Urinary bladder (tissue), 4 donors: ENCODE measurements at places on chromosomes 4 and X.

DNA sequence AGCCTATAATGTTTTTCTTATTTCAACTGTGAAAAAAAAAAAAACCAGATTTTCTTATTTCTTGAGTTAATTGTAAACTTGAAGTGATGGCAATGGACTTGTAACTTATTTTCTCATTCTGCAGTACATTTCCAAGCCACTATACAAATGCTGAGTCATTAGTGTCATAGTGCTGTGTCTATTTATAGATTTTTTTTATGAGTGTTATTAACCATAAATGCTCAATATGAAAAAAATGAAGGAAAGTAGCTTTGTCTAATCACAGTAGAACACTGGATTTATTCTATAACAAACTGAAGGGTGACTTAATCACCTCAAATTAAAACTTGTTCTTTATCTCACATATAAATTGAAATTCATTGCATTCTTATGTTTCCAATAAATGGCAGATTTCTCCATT is 718.6 kb downstream of the CCSER1 start:
- no peak for DNase-seq

DNA sequence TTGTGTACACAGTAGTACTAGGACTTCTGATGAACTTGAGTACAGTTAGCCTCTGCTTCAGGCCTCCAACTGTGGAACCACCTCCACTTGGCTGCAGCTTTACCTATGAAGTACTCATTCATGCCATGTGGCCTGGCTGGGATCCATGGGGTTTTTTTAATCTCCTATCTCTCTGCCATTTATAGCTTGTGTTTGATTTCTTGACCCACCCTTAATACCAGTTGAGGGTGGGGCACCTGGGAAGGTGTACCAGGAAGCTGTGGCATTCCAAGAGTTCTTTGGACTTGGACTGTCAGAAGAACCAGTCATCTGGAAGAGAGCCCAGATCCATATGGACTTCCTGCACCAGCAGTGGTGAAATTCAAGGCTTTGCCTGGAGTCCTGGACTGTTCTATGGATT is 230.1 kb downstream of the SHROOM3 start:
- DNase-seq: no peak

DNA sequence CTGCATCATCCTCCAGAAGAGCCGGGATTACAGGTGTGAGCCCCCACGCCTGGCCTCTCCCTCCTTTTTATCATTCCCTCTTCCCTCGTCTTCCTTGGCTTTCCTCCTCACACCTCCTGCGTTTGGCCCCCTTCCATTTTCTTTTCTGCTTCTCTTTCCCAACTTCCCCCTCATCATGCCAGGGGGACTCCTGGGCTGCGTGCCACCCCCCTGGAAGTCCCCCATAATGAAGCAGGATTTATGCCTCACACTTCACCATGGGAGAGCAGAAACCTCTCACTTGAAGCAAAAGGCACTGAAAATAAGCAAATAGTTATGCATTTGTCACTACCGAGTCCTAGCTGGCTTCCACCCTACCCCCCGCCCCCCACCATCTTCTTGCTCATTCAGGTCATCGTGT is 7.9 kb downstream of the TKTL1 start:
- DNase-seq: no peak

DNA sequence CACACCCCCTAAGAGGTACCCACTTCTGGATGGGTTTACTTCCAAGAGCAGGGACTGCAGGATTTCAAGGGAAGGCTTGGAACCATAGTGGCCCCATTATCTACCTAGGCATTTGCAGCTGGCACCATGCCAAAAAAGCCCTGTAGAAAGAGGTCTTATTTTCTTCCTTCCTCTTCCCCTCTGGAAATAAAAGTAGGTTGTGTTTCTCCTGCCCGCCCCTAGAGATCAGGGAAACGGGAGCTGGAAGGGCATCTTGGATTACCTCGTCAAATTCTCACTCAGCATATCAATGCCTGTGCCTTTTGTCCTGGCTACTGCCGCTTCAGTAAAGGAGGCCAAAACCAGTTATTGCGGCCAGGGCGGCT is 1.6 kb downstream of the SCD5 start:
- no peak for DNase-seq

- DNase-seq: no peak
Observed at GRCh38 chr4:100269446-100269845, 79.2 kb upstream of the DDIT4L start.

- no peak for DNase-seq
Observed at GRCh38 chrX:19791562-19791961, 95.8 kb downstream of the SH3KBP1 start.

- DNase-seq: no peak
Observed at GRCh38 chrX:109635146-109635545, 10.2 kb upstream of the KCNE5 start.

GRCh38 chrX:5399403-5399802 is 829.3 kb downstream of the NLGN4X start:
- no peak for DNase-seq

GRCh38 chrX:43559644-43560043 is 96.5 kb upstream of the MAOA start:
- no peak for DNase-seq

DNA sequence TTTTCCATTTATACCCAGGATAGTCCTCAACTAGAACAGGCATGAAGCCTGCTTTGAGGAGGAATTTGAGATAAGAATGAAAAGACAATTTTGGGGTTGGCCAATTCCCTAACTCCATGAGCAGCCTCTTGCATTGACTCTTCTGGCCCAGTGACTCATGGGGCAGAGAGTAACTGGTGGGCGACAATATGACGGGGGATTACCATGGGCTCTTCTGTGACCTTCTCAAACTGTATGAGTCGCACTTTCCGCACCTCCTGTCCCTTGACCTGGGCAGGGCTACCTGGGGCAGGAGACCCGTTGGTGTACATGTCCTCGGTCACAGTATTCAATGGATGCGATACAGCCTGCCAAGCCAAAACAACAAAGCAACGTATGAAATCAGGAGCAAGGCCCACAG is 13.3 kb downstream of the MPP1 start:
- no peak for DNase-seq

DNA sequence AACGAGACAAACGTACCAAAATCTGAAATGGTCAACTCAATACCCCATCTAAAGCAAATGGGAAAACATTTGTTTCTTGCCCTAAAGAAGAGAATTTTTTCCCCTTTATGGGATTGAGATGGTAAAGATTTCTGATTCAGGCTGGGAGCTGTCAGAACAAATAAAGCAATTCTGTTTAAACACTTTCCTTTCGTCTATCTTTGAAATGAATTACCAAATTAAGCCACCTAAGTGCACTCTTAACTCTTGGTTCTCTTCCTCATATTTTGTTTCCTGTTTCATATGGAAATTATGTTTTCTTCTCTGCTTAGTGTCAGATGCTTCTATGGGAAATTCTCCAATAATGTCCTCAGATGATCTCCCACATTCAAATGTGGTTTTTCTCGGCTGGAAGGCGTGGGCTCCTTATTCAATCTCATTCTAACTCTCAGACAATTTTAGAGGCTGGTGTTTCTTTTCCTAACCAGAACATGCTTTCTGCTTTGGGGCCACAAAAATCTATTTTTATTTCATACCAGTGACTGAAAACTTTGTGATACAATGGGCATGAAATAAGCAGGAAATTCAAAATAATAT is 50.3 kb upstream of the HPF1 start:
- DNase-seq: no peak

GRCh38 chrX:48649102-48649501 is 34.5 kb upstream of the WAS start:
- no peak for DNase-seq

- no peak for DNase-seq
Observed at GRCh38 chr4:162797108-162797507, 369.6 kb downstream of the NAF1 start.

DNA sequence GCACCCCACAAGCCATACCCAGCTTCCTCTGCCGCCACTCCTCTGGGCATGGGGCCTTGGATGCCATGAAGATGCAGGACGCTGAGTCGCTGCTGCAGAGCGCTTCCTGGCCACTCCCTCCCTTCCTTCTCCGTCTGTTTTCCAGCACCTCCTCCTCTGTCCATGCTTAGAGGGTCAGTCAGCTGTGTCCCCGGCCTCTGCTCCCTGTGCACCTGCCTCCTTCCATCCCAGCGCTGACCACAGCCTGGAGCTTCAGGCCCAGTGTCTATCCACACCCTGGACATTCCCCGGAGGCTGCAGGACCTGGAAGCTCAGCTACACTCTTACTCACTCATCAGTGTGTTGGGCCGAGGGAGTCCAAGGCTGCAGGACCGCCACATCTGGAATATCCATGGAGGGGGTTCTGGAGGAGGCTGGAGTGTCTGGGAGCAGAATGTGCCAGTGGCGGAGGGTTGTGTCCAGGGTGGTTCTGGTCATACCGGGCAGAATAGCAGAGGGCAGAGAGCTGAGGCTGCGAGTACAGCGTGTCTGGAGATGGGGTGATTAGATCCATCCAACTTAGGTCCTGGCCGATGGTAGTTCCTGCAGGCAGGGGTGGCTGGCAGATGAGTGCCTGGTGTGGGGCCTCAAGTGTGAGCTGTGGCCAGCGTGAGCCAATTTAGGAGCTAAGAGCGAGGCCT is 58.6 kb upstream of the ADRA2C start:
- DNase-seq: no peak

DNA sequence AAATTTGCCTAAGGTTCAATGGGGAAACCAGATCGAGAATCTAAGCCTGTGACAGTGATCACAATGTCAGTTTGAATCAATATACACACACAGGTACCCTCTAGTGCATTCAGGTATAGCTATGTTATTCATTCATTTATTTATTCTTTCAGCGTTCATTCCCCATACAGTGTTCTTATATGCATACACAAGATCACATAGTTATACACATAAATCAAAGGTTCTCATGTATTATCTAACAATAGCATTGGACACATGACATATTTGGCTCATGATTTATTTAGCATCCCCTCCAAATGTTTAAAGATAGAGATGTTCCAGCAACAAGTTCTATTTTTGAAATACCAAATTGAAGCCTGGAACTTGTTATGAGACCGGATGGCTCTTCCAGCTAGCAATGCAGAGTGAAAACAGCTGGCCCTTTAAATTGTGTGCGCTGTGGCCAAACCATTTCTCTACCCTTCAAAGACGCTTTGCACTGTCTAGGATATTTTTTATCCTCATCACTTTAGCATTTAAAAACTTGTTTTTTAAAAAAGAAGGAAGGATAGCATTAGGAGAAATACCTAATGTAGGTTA is 131.0 kb downstream of the ATXN3L start:
- no peak for DNase-seq

GRCh38 chrX:10630320-10630719 is 9.9 kb upstream of the MID1 start:
- no peak for DNase-seq

DNA sequence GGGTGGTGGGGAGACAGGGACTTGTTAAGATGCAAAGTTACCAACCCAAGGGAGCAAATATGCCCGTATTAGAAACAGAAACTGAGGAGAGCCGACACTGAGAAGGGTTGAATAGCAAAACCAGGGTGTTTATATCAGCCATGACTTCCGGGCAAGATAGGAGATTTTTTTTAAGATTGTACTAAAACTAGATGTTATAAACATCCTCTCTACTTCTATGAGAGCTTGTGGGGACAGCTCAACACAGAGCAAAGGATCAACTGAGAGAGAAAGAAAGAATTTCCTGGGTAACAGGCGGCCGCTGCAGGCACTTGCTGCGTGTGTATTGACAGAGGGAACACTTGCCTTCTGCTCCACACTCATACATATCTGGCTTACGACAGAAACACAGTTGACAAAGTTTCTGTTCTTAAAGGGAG is 49.1 kb upstream of the FBXW7 start:
- no peak for DNase-seq

GRCh38 chr4:8165374-8165896 is 6.8 kb upstream of the ABLIM2 start:
- no peak for DNase-seq

GRCh38 chr4:127783026-127783769 is 1.1 kb downstream of the HSPA4L start:
- peak; percentile 73 for DNase-seq

GRCh38 chr4:76634220-76634619 is 199.2 kb downstream of the SHROOM3 start:
- no peak for DNase-seq

DNA sequence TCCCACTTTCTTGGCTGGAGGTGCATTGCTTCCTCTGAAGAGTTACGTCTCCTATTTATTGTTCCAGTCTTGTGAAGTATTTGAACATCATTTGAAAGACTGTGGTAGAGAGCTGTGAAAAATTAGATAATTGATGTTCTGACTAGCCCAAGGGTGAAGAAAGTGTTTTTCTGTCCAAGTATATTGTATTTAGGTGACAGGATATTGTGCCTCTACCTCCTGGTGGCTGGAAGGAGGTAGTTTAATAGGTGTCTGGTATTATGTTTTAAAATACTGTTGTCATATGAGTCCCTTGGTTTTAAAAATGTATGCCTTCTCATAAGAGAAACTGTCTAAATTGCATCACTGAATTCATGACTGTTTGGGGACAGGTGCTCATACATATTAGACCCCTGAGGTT is 226.0 kb downstream of the SPRY1 start:
- no peak for DNase-seq

- DNase-seq: no peak
Observed at GRCh38 chrX:9638871-9639270, 126.8 kb downstream of the GPR143 start.
